ENCODE measurements at places on chromosomes 4 and X. TPM values are rescaled to one million over a fixed set of nuclear protein-coding genes. Genes with fewer than 3 reads are reported as not detected.

The HTR2C gene
- not detected for total RNA-seq

The SRPK3 gene
- total RNA-seq = not detected

The DGKK gene
- total RNA-seq = not detected

The SPANXA2 gene
- not detected for total RNA-seq

The NHSL2 gene
- 7.8 TPM for total RNA-seq

The FGF5 gene
- total RNA-seq = not detected

The RRH gene
- total RNA-seq = not detected

The NPY1R gene
- total RNA-seq = 6.4 TPM

The PGAM4 gene
- not detected for total RNA-seq

The MND1 gene
- total RNA-seq = 0.89 TPM

The TCEAL2 gene
- 22.9 TPM for total RNA-seq

The MGARP gene
- total RNA-seq = 0.88 TPM

The VEGFD gene
- 1.7 TPM for total RNA-seq

The MAP9 gene
- total RNA-seq = 22.6 TPM

- H3K4me1 ChIP-seq = no peaks in the 10 kb centered on the region
- H3K27ac ChIP-seq = no peak overlapping the region
Measured at GRCh38 chrX:132412208-132412607, 76.6 kb downstream of the MBNL3 start.

- no peak for DNase-seq
- peaks cover 16% of the 10 kb centered on the region for H3K4me1 ChIP-seq
- no peaks in the 10 kb centered on the region for H3K36me3 ChIP-seq
Measured at GRCh38 chr4:99061048-99061700, 27.4 kb downstream of the ADH5 start.

DNA sequence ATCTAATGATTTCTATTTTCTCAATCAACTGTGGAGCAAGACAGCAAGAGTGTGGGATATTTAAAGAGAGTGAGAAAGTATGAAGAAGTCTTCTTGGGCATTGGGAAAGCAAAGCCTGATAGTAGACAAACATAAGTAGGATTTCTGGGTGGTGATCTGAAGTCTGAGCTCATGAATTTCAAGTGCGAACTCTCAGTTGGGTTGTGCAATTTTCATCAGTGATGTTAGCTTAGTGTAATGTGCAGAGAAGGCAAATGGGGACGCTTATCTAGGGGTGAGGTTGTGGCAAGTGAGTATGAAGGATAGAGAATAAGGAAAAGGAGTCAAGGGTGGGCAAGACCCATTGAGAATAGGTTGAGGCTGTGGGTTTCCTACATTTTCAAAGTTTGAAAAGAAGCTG lies 23.7 kb downstream of the VGLL1 start:
- H3K4me3 ChIP-seq = no peak overlapping the region
- H3K27me3 ChIP-seq = no peaks in the 10 kb centered on the region
- DNase-seq = no peak
- no peaks in the 10 kb centered on the region for H3K4me1 ChIP-seq
- H3K27ac ChIP-seq = no peak overlapping the region

GRCh38 chr4:84482564-84483563 lies 16.2 kb downstream of the NKX6-1 start:
- H3K27ac ChIP-seq = no peak overlapping the region
- H3K36me3 ChIP-seq = no peaks in the 10 kb centered on the region
- H3K4me3 ChIP-seq = no peak overlapping the region
- no peak for DNase-seq
- H3K4me1 ChIP-seq = no peaks in the 10 kb centered on the region

DNA sequence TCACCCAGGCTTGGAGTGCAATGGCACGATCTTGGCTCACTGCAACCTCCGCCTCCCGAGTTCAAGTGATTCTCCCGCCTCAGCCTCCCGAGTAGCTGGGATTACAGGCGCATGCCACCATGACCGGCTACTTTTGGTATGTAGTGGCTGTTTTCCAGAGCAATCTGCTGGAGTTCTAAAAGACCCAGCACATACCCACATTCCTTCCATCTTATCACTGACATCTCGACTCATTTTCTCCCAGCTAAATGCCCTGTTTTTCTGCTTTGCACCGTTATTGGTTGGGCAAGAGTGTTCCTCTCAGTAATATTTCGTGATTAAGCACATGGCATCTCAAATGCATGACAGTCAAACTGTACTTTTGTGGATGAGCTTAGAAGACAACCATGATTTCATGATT lies 53.7 kb downstream of the PRKX start:
- no peak for DNase-seq
- no peaks in the 10 kb centered on the region for H3K4me1 ChIP-seq
- peaks cover 2% of the 10 kb centered on the region for H3K36me3 ChIP-seq
- no peak overlapping the region for H3K27ac ChIP-seq
- H3K4me3 ChIP-seq = no peak overlapping the region

GRCh38 chr4:7843831-7844593 lies 95.6 kb downstream of the AFAP1 start:
- H3K4me1 ChIP-seq = peaks cover 2% of the 10 kb centered on the region
- H3K27ac ChIP-seq = peak overlapping the region; percentile 17
- DNase-seq = peak; percentile 87
- no peaks in the 10 kb centered on the region for H3K27me3 ChIP-seq
- no peaks in the 10 kb centered on the region for H3K36me3 ChIP-seq
- H3K4me3 ChIP-seq = no peak overlapping the region

GRCh38 chr4:52755426-52755825 lies 4.2 kb upstream of the ERVMER34-1 start:
- no peak overlapping the region for H3K27ac ChIP-seq
- DNase-seq = no peak
- no peaks in the 10 kb centered on the region for H3K36me3 ChIP-seq
- H3K27me3 ChIP-seq = no peaks in the 10 kb centered on the region

- H3K36me3 ChIP-seq = no peaks in the 10 kb centered on the region
- H3K4me1 ChIP-seq = no peaks in the 10 kb centered on the region
- no peak overlapping the region for H3K27ac ChIP-seq
- DNase-seq = no peak
Measured at GRCh38 chrX:96556886-96557285, 127.8 kb upstream of the DIAPH2 start.

- no peak overlapping the region for H3K27ac ChIP-seq
- no peaks in the 10 kb centered on the region for H3K36me3 ChIP-seq
- no peaks in the 10 kb centered on the region for H3K27me3 ChIP-seq
- DNase-seq = no peak
- H3K4me3 ChIP-seq = no peak overlapping the region
Measured at GRCh38 chr4:25567253-25567652, 88.4 kb upstream of the SLC34A2 start.

GRCh38 chr4:73703320-73703719 lies 37.0 kb upstream of the CXCL8 start:
- no peaks in the 10 kb centered on the region for H3K27me3 ChIP-seq
- DNase-seq = no peak
- H3K36me3 ChIP-seq = no peaks in the 10 kb centered on the region
- H3K4me1 ChIP-seq = peaks cover 78% of the 10 kb centered on the region

GRCh38 chrX:23766650-23767551 lies 16.1 kb upstream of the SAT1 start:
- no peaks in the 10 kb centered on the region for H3K4me1 ChIP-seq
- H3K27me3 ChIP-seq = no peaks in the 10 kb centered on the region
- H3K4me3 ChIP-seq = no peak overlapping the region

DNA sequence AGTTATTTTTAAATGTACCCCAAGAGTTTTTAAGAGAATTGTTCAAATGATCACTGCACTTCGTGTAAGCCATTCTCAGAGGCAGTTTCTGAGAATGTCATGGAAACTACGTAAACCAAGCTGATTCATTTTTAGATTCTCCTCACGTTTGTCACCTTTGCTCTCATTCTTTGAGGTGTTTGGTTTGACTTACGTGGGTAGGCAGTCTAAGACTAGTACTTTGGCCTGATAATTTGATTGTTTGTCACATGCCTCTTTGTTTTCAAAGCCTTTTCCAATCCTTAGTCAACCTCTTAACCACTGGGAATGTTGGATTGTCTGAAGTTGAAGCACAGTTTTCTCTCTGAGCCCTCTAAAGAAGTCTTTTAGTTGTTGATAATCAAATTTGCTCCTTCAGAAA lies 10.5 kb downstream of the SEPTIN11 start:
- peaks cover 3% of the 10 kb centered on the region for H3K4me1 ChIP-seq
- DNase-seq = no peak
- no peak overlapping the region for H3K4me3 ChIP-seq

DNA sequence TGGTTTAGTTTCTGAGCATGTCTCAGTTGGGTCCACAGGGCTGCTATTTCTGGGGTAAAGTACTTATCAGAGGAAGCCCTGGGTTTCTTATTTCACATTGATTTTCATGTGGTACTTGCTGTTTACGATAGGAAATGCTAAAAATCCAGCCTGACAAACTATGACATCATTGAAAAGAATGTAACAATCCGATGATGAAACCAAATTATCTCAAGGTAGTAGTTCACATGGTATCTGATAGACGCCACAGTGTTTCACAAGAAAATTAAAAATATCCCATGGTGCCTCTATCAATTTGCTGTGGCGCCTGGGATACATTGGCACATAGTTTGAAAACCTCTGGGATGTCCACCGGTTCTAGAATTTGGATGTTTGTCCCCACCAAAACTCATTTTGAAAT lies 418.9 kb upstream of the RPS6KA3 start:
- no peak overlapping the region for H3K4me3 ChIP-seq
- H3K27me3 ChIP-seq = no peaks in the 10 kb centered on the region
- H3K27ac ChIP-seq = no peak overlapping the region
- H3K36me3 ChIP-seq = no peaks in the 10 kb centered on the region
- H3K4me1 ChIP-seq = no peaks in the 10 kb centered on the region

GRCh38 chr4:41541687-41542094 lies 3.7 kb downstream of the LIMCH1 start:
- peak overlapping the region; percentile 59 for H3K27ac ChIP-seq
- no peak overlapping the region for H3K4me3 ChIP-seq
- no peaks in the 10 kb centered on the region for H3K36me3 ChIP-seq
- H3K4me1 ChIP-seq = peaks cover 69% of the 10 kb centered on the region
- no peak for DNase-seq

DNA sequence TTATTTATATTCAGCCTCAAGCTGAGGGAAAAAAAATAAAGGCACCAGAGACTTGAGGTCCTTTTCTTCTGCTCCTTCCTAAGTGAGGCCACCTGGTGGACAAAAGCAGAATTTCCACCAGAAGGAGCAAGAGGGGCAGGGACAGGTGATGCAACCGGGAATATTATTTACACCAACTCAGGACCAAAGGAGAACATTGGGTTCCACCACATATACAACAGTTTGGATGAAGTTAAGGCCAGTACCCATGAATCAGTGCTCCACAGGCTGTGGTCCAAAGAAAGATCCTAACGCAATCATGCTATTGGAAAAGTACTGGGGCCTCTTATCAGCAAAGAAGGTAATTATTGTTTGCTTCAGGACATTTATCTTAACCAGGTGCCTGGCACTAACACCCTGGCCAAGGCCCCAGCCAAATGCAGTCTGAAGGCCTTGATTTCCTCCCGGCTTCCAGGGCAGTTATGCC lies 57.4 kb downstream of the TSC22D3 start:
- no peaks in the 10 kb centered on the region for H3K27me3 ChIP-seq
- H3K27ac ChIP-seq = peak overlapping the region; percentile 20
- H3K4me1 ChIP-seq = peaks cover 7% of the 10 kb centered on the region
- peaks cover 7% of the 10 kb centered on the region for H3K36me3 ChIP-seq
- peak; percentile 78 for DNase-seq

GRCh38 chrX:39773923-39774773 lies 323.6 kb downstream of the BCOR start:
- H3K27me3 ChIP-seq = no peaks in the 10 kb centered on the region
- H3K27ac ChIP-seq = no peak overlapping the region
- H3K36me3 ChIP-seq = no peaks in the 10 kb centered on the region
- peaks cover 3% of the 10 kb centered on the region for H3K4me1 ChIP-seq

Data from thyroid gland (tissue), 4 donors.